Activated T-cell treated with anti-CD3 and anti-CD28 coated beads, Interleukin-2, amount 50 U/mL, for 48 hours (primary cell): ENCODE measurements at places on chromosomes 11 and 22.
A peak's percentile ranks its signal among the peaks of the same experiment; 100 is the strongest.

- no peak for DNase-seq
Measured at GRCh38 chr11:112652786-112653390, 308.3 kb upstream of the NCAM1 start.

DNA sequence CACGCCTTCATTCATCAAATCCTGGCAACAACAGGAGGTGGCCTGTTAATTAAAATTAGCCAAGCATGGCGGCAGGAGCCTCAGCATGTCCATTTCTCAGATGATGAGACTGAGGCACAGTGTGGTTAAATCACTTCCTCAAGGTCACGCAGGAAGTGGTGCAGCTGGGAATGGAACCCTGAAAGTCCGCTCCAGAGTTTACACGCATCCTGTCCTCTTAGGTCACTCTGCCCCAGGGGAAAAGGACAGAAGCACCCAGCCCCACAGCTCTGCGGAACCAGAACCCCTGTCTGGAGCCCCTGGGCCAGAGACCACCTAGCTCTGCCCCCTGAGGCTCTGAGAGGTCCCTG lies 19.6 kb downstream of the RPL3 start:
- DNase-seq = no peak

DNA sequence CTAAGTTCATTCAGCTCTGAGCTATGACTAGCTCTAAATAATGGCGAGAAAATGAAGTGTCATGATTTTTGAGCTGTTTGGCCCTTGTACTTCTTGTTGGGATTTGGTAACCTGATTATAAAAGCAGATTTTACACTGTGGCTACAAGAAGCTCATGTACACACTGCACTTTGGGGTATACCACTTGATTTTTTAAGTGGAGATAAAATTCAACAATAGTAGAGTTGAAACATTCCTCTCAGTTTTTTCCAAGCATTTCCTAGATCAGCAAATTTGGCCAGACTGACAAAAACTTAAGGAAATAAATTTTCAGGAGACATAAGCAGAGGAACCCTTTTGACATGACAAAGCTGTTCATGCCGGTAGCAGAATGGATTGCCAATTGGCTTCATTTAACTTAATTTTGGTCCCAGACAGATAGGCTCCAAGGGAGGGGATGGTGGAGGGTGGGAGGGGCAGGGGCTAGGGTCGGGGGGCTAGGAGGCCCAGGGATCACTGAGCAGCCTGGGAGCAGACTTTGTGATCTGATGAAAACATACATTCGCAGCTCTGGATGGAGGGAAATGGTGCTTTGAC lies 575.9 kb downstream of the METTL15 start:
- DNase-seq = no peak

GRCh38 chr11:19027829-19028595 lies 32.5 kb downstream of the MRGPRX2 start:
- DNase-seq = no peak

DNA sequence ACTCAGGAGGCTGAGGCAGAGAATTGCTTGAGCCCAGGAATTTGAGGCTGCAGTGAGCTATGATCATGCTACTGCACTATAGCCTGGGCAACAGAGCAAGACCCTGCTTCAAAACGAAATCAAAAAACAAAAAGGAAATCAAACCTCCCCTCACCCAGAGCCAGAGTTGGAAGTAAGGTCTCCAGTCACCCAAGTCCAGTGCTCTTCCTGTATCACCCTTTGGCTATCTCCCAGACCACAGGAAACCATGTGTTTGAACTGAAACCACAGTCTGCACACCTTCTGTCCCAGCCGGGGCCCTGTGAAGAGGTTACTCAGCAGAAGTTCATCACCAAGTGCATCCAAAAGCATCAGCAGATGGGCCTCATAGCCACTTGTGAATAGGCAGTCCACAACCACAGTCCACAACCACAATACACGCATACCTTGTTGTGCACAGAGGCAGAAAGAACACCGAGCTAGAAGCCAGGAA lies 4.6 kb downstream of the MYH9 start:
- DNase-seq = peak; percentile 76

- no peak for DNase-seq
Measured at GRCh38 chr11:96744697-96745096, 354.9 kb downstream of the JRKL start.

GRCh38 chr22:37639771-37640590 lies 512 bp downstream of the SH3BP1 start:
- peak; percentile 52 for DNase-seq

GRCh38 chr11:74255741-74256375 lies 55.6 kb downstream of the P4HA3 start:
- DNase-seq = peak; percentile 62

- DNase-seq = no peak
Measured at GRCh38 chr11:2574553-2575535, 125.0 kb downstream of the KCNQ1OT1 start.

- no peak for DNase-seq
Measured at GRCh38 chr11:92591521-92591920, 366.9 kb downstream of the FAT3 start.

DNA sequence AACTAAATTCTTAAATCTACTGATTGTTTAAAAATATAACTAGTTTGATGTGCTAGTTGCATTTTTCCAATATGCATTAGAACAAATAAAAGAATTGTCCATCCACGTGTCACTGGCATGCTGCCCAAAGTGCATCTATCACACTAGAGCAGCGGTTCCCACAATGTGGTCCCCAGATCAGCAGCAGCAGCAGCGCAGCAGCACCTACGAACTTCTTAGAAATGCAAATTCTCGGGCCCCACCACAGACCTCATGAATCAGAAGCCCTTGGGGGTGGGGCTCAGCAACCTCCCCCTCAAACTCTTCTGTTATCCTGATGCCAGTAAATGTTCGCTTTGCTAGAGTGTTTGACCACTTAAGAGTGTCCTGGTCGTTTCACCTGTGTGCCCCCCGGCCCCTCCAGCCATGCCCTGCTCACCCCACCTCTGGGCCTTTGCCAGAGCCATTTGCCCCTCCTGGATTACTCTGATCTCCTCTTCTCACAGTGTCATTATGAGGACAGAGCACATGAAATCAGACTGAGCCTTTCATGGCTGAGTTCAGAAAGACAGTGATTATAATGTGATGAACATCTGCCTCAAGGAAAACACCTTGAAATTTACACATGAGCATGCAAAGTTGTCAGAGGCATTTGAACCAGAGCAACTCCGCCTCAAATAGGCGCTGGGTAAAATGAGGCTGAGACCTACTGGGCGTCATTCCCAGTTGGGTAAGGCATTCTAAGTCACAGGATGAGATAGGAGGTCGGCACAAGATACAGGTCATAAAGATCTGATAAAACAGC lies 12.6 kb upstream of the VSIG10L2 start:
- DNase-seq = peak; percentile 43

DNA sequence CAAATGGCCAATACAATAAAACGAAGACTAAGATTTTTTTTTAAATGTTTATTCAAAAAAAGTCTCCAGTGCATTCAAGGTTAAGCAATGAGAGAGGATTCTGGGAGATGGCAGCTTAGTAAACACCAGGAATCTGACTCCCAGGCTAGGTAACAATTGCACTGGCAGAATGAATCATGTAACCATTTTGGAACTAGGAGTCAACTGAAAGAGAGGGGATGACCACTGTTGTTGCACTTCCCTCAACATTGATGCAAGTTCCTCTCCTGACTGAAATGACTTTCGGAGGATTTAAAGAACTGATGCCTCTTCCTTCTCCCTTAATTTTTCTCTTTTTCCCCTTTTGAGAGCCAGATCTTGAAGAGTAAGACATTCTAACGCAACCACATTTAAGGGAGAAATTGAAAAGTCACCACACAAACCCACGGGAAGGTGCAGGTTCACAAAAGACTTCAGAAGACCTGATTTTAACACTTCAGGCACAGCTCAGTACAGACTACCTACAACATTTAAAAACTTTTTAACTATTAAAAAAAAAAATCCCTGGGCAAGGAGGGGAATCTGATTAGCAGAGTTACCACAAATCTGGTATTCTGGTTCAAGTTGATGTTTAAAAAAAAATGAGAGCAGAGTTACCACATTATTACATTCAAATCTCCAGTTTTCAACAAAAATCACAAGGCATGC lies 56.8 kb downstream of the FCHSD2 start:
- no peak for DNase-seq

- DNase-seq = no peak
Measured at GRCh38 chr11:110162216-110162615, 69.0 kb downstream of the ZC3H12C start.

DNA sequence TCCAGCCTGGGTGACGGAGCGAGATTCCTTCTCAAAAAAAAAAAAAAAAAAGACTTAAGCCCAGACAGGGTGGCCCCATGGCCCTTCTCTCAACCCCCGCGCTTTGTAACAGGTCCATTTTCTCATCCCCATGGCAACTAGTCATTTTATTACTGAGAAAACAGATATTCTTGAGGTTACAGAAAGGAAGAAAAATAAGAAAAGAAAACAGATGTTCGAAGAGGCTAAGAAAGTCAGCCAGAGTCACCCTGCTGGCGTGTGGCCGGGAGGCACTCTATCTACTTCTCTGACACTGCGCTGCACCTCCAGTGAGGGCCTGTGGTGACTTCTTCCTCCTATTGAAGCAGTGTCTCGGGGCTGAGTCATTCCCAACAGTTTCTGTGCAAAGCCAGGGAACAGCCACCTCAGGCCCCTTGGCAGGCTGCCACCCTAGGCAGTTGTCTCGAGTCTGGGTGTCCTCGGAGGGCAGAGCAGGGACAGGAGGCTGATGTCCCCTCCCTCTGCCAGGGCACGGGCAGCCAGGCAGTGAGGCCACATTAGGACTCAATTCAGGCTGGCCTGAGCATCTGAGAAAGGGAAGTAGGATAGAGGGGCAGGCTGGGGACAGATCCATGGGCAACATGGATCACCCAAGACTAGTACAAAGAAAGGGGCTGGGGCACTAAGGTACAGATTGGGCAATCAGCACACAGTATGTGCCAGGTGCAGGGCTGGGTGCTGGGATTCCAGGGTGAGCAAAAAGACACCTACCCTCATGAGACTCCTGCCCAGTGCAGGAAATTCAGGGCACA lies 16.4 kb upstream of the SYVN1 start:
- peak; percentile 67 for DNase-seq

- no peak for DNase-seq
Measured at GRCh38 chr11:48087974-48088681, 107.8 kb downstream of the PTPRJ start.

DNA sequence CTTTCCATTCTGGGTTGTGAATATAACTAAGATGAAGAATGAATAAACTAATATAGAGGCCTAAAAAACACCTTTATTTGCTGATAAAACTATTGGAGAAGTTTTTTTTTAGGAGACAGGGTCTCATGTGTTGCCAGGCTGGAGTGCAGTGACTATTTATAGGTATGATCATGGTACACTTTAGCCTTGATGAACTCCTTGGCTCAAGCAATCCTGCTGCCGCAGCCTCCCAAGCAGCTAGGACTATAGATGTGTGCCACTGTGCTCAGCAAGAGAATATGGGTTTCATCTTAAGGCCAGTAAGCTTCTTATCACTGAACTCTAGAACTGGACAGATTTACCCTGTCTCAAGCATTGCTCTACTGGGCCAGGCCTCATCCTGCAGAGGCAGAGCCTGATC lies 26.6 kb downstream of the CCDC90B start:
- DNase-seq = no peak

GRCh38 chr11:14022821-14023220 lies 60.3 kb downstream of the SPON1 start:
- DNase-seq = no peak

- no peak for DNase-seq
Measured at GRCh38 chr11:15558513-15559181, 443.9 kb downstream of the INSC start.

DNA sequence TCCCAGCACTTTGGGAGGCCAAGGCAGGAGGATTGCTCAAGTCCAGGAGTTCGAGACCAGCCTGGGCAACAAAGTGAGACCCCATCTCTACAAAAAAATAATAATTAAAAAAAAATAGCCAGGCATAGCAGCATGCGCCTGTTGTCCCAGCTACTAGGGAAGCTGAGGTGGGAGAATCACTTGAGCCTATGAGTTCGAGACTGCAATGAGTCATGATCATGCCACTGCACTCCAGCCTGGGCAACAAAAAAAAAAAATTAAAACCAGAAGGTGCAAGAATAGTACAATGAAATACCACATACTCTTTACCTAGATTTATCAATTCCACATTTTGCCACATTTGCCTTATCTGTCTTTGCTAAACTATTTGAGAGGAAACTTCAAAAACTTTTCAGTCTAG lies 8.2 kb downstream of the DPF2 start:
- no peak for DNase-seq

GRCh38 chr22:23856721-23857605 lies 712 bp upstream of the SLC2A11 start:
- DNase-seq = peak; percentile 45

GRCh38 chr11:95486979-95487378 lies 256.0 kb upstream of the SESN3 start:
- no peak for DNase-seq

DNA sequence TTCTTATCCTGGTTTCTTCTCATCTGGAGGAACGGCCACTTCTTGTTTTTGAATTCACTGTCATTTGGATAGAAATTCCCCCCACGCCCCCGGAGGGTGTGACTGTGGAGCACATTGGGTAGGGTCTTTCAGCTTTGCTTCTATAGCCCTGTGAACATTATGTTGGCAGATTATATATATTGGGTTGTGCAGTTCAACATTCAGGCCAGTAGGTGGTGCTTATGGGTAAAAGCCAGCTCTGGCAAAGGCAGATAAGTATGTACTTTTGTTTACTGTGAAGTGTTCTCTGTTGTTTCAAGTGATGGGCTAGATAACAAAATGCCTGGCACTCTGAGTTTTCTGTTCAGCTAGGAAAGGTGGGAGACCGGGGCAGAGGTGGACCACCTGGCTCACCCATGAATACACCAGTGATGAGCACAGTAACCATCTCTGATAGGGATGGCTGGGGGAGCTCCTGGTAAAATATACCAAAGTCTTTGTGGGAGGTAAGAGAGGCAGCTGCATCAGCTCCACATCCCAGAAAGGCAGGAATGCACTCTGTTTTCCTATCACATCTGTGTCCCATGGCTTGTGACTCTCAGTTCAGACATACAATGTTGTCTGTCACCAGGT lies 1348.2 kb upstream of the RAG2 start:
- peak; percentile 17 for DNase-seq

DNA sequence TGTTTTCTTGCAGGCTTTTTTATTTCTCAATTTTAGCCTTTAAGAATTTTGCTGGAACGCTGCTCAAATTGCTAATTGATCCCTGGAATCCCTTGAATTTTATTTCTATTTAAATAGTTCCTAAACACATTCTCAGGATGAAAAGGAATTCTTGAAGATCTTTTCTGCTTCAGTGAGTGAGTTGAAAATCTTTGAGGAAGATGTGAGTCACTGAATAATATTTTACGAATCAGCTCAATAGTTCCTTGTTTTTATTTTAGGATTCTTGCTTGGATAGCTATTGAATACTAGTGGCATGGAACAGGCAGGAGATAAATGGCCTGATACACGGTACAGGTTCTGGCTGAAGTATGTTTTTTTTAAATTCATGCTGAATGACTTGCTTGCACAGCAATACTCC lies 194.6 kb upstream of the CCDC90B start:
- no peak for DNase-seq

- no peak for DNase-seq
Measured at GRCh38 chr11:79894111-79894510, 453.3 kb upstream of the TENM4 start.

DNA sequence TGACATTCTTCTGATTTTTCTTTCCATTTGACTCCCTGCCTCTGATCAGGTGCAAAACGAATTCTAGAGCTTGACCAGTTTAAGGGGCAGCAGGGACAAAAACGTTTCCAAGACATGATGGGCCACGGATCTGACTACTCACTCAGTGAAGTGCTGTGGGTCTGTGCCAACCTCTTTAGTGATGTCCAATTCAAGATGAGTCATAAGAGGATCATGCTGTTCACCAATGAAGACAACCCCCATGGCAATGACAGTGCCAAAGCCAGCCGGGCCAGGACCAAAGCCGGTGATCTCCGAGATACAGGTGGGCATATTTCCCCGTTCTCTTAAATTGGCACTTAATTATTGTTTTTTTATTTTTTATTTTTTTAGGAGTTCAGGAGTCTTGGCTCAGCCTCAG lies 15.4 kb downstream of the XRCC6 start:
- no peak for DNase-seq
